ENCODE measurements at places on chromosomes 5 and 9.

DNA sequence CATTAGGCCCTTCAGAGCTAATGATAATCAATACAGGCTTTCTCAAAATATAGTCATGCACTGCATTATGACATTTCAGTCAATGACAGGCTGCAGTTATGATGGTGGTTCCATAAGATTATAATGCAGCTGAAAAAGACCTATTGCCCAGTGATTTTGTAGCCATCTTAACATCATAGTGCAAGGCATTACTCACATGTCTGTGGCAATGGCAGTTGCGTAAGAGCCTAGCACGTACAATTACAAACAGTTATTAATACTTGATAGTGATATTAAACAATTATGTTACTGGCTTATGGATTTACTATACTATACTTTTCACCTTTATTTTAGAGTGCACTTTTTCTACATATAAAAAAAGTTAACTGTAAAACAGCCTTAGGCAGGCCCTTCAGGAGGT is 214.8 kb downstream of the ISL1 start:
- no peak for DNase-seq

GRCh38 chr5:158856794-158857193 is 242.9 kb downstream of the EBF1 start:
- DNase-seq = no peak

GRCh38 chr9:90916147-90916734 is 114.6 kb downstream of the SYK start:
- no peak for DNase-seq

DNA sequence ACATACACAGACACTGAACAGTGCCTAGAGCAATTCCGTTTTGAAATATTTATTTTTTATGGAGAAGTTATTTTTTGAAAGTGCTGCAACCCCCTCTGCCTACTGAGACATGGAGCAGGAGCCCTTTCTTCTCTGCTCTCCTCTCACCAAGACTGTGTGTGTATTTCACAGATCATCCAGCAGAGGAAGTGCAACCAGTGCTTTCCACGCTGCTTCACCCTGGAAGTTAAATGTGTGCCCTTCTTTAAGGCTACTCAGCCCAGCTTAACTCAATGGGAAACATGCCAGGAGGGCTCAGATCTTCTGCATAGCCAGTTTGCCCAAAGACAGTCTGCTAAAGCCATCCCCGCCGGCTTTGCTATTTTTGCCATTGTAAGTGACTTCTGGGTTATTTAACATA is 606.3 kb downstream of the TLE1 start:
- no peak for DNase-seq

- DNase-seq = no peak
Measured at GRCh38 chr5:59391576-59391975, 501.9 kb downstream of the PDE4D start.

DNA sequence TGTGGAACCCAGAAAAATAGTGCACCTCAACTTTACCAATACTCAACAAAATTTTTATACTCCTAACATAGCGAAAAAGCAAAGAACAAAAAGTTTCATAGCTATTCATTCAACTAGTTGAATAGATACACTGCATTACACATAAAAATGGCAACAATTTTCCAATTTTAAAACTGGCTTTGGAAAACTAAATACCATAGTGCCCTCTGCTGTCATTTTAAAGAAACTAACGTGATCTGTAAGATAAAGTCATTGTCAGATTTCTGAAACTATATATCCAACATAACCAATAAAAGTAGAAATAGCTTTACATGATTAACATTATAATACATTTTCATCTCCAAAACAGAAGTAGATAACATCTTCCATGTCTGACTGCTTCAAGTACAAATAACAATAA is 31.6 kb downstream of the DTWD2 start:
- no peak for DNase-seq

- no peak for DNase-seq
Measured at GRCh38 chr5:57736716-57737115, 254.1 kb upstream of the ACTBL2 start.

GRCh38 chr9:109977521-109977920 is 197.5 kb downstream of the PALM2AKAP2 start:
- no peak for DNase-seq

GRCh38 chr5:95983080-95983479 is 21.4 kb upstream of the ELL2 start:
- no peak for DNase-seq

DNA sequence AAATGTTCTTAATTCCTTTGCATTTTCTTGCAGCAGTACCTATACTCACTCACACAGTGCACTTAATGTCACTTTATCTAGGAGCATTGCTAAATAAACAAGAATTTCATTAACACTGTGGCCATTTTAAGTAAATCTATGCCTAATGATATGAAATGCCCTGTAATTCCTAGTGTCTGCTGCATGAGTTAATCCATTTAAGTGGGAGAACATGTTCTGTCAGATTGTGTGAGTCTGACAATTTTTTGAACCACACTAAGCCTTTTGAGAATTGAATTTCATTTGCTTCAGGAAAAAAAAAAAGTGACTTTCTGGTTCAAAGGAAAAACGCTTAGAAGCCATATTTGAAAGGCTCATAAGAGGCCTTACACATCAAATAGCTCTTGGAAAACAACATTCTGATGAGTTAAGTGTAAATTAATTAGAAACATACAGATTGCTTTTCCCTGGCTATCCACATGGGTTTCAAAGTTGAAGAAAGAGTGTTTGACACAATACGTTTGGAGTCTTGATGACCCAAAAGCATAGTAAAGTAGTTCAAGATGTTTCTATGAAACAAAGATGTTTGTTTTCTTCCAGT is 446.7 kb upstream of the GRAMD2B start:
- DNase-seq = no peak

DNA sequence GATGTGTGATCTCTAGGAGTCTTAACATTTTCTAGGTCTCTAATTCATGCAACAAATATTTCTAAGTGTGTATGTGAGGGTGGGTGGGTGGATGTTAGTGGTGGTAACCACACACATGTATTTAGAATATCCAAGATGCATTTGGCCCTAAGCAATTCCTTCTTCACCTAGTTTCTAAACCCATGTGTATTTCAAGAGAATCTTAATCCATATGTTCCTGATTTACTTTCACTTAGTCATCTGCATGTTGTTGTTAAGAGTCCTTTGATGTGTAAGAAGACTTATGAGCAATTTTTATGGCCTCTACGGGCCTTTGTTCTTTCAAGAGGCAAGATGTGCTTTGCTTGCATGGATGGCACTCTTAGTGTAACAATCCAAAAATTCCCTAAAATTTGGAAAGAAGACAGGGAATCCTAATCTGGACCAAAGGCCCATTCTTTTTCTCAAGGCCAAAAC is 282.6 kb downstream of the SPATA31D1 start:
- no peak for DNase-seq

GRCh38 chr5:156695774-156696173 is 154.3 kb upstream of the PPP1R2B start:
- no peak for DNase-seq
